ENCODE measurements at places on chromosomes 7 and 10. TPM values are rescaled to one million over a fixed set of nuclear protein-coding genes. Genes with fewer than 3 reads are reported as not detected.

The TRIM73 gene
- 2.5 TPM for total RNA-seq

The UNC5B gene
- total RNA-seq, result 18.3 TPM

DNA sequence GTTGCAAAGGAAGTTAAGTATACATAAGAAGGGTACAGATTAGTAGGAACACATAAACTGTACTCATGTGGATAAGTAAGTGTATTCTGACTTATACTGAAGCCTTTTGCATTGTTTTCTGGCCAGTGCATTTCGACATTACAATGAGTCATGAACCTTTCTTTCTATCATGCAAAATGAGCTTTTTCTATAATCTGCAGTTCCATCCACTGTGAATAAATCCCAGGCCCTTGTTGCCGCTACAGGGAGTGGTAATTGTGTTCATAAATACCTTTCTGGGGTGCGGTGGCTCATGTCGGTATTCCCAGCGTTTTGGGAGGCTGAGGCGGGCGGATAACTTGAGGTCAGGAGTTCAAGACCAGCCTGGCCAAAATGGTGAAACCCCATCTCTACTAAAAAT lies 858.3 kb downstream of the GRM8 start:
- H3K4me1 ChIP-seq, result no peaks in the 10 kb centered on the region
- H3K4me3 ChIP-seq, result no peak overlapping the region
- no peaks in the 10 kb centered on the region for H3K36me3 ChIP-seq

- no peak for DNase-seq
- peaks cover 4% of the 10 kb centered on the region for H3K4me1 ChIP-seq
- H3K36me3 ChIP-seq, result no peaks in the 10 kb centered on the region
- no peak overlapping the region for H3K27ac ChIP-seq
Measured at GRCh38 chr10:109956454-109957091, 33.3 kb upstream of the XPNPEP1 start.

- no peaks in the 10 kb centered on the region for H3K4me1 ChIP-seq
- no peaks in the 10 kb centered on the region for H3K27me3 ChIP-seq
- H3K4me3 ChIP-seq, result no peak overlapping the region
Measured at GRCh38 chr7:2470204-2471021, 5.8 kb downstream of the GRIFIN start.

DNA sequence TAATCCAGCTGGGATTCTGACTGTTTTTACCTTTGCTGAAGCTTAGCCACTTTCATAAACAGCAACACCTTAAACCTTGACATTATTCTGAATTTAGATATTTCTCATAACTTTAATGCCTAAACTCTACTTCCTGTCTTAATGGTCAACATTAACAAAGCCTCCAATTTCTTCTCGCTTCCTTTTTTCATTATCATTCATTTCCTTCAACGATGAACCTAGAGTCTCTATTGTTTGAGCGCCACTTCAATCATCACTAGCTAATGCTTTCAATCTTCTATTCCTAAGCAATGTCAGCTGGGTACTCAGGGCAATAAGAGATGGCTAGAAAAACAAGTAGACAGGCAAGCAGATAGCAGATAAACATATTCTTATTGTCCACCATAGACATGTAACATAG lies 96.6 kb upstream of the TMEM196 start:
- no peaks in the 10 kb centered on the region for H3K36me3 ChIP-seq
- no peaks in the 10 kb centered on the region for H3K27me3 ChIP-seq
- no peak for DNase-seq
- H3K27ac ChIP-seq, result no peak overlapping the region

GRCh38 chr7:91787931-91788330 lies 92.6 kb downstream of the MTERF1 start:
- no peaks in the 10 kb centered on the region for H3K4me1 ChIP-seq
- no peaks in the 10 kb centered on the region for H3K27me3 ChIP-seq
- no peak overlapping the region for H3K27ac ChIP-seq
- no peak for DNase-seq

- no peaks in the 10 kb centered on the region for H3K4me1 ChIP-seq
- peaks cover 10% of the 10 kb centered on the region for H3K36me3 ChIP-seq
- no peak for DNase-seq
- H3K27ac ChIP-seq, result no peak overlapping the region
- no peak overlapping the region for H3K4me3 ChIP-seq
Measured at GRCh38 chr10:123771877-123772644, 105.9 kb downstream of the GPR26 start.

GRCh38 chr10:121526135-121526790 lies 72.0 kb downstream of the FGFR2 start:
- no peak overlapping the region for H3K27ac ChIP-seq
- no peaks in the 10 kb centered on the region for H3K27me3 ChIP-seq
- H3K36me3 ChIP-seq, result no peaks in the 10 kb centered on the region
- no peak for DNase-seq

Data from thoracic aorta (tissue), 2 donors.